RKO (cell line): ENCODE measurements at places on chromosomes 1 and 21.
A peak's percentile ranks its signal among the peaks of the same experiment; 100 is the strongest.

- DNase-seq = no peak
Measured at GRCh38 chr1:188723332-188724020, 1754.2 kb downstream of the BRINP3 start.

- DNase-seq = no peak
Measured at GRCh38 chr1:223642237-223642636, 23.3 kb downstream of the CAPN8 start.

GRCh38 chr1:212542761-212543187, 65.8 kb upstream of the ATF3 start:
- no peak for DNase-seq

- DNase-seq = no peak
Measured at GRCh38 chr1:198913667-198914066, 274.8 kb downstream of the PTPRC start.

- DNase-seq = peak; percentile 76
Measured at GRCh38 chr1:87956072-87956471, 627.4 kb downstream of the LMO4 start.

GRCh38 chr1:212607206-212607912, 1.2 kb upstream of the ATF3 start:
- DNase-seq = no peak
